ENCODE measurements at places on chromosomes 3 and 15. TPM values are rescaled to one million over a fixed set of nuclear protein-coding genes. Genes with fewer than 3 reads are reported as not detected.

NFKBIZ gene
- total RNA-seq, result 5.2 TPM

RHOV gene
- total RNA-seq, result 4.7 TPM

SERINC4 gene
- 0.10 TPM for total RNA-seq

CHST2 gene
- 0.81 TPM for total RNA-seq

COL6A5 gene
- total RNA-seq, result not detected

RETNLB gene
- total RNA-seq, result not detected

IQCF5 gene
- total RNA-seq, result not detected

AMIGO3 gene
- 0.74 TPM for total RNA-seq

STXBP5L gene
- not detected for total RNA-seq

CCR2 gene
- not detected for total RNA-seq

ZNF502 gene
- total RNA-seq, result 1.4 TPM

C3orf18 gene
- total RNA-seq, result 2.3 TPM

GOLGA6L10 gene
- total RNA-seq, result 0.38 TPM

SCG3 gene
- total RNA-seq, result not detected

ALDH1A3 gene
- total RNA-seq, result 26.0 TPM

CLDN18 gene
- total RNA-seq, result not detected
